ENCODE measurements at places on chromosomes 16 and 17. TPM values are rescaled to one million over a fixed set of nuclear protein-coding genes. Genes with fewer than 3 reads are reported as not detected.

GRCh38 chr16:4240624-4241023 lies 1.3 kb downstream of the SRL start:
- DNase-seq = no peak

DNA sequence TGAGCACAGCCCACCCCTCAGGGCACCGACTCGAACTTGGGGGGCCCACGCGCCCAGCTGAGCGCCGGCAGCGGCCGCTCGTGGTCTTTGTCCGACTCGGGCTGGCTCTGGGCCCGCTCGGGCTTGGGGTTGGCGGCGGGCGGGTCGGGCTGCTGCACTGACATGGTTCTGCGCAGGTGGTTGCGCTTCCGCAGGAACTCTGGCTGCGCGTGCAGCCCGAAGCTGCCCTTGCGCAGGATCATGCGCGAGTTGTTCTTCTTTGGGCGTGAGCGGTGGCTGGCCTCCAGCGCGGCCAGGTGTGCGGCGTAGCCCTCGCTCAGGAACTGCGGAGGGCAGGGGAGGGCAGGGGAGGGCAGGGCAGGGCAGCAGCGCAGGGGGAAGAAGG lies 11.1 kb downstream of the PIMREG start:
- no peak for DNase-seq

The ZG16B gene
- total RNA-seq = 11.3 TPM

DNA sequence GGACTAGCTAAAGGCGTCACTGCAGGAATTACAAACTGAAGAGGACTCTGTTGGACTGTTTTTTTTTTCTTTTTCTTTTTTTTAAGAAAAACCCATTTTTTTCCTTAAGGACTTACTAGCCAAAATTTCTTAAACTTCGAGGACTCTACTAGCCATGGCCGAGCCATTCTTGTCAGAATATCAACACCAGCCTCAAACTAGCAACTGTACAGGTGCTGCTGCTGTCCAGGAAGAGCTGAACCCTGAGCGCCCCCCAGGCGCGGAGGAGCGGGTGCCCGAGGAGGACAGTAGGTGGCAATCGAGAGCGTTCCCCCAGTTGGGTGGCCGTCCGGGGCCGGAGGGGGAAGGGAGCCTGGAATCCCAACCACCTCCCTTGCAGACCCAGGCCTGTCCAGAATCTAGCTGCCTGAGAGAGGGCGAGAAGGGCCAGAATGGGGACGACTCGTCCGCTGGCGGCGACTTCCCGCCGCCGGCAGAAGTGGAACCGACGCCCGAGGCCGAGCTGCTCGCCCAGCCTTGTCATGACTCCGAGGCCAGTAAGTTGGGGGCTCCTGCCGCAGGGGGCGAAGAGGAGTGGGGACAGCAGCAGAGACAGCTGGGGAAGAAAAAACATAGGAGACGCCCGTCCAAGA lies 878 bp downstream of the HEXIM1 start:
- no peak for DNase-seq

GRCh38 chr16:53187775-53188174 lies 133.0 kb downstream of the CHD9 start:
- no peak for DNase-seq

The PRAC1 gene
- total RNA-seq = 9.6 TPM

- no peak for DNase-seq
These were observed 5.2 kb downstream of the AXIN2 start for GRCh38 chr17:65556014-65556909.

The PIK3R5 gene
- 10.6 TPM for total RNA-seq

The MRM3 gene
- 3.7 TPM for total RNA-seq

DNA sequence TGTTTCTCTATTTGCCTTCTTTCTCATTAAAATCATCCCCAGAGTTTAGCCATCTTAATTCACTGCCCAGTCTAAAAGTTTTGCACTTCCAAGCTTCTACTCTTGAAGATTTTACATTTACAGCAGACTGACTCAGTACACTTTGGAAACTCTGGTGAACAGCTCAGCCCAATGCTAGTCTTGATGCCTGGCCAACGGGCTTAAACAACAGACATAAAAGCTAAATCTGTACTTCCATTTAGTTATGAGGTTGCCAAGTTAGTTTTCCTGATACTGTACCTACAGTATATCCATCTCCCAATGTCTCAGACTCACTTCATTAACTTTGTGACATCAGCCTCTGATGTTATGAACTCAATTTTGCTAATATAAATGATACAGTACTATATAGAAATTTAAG lies 891.8 kb upstream of the SOX9 start:
- no peak for DNase-seq

- DNase-seq = no peak
These were observed 26.5 kb downstream of the SREBF1 start for GRCh38 chr17:17810084-17810894.

- no peak for DNase-seq
These were observed 1.0 kb downstream of the MED1 start for GRCh38 chr17:39450051-39450450.

DNA sequence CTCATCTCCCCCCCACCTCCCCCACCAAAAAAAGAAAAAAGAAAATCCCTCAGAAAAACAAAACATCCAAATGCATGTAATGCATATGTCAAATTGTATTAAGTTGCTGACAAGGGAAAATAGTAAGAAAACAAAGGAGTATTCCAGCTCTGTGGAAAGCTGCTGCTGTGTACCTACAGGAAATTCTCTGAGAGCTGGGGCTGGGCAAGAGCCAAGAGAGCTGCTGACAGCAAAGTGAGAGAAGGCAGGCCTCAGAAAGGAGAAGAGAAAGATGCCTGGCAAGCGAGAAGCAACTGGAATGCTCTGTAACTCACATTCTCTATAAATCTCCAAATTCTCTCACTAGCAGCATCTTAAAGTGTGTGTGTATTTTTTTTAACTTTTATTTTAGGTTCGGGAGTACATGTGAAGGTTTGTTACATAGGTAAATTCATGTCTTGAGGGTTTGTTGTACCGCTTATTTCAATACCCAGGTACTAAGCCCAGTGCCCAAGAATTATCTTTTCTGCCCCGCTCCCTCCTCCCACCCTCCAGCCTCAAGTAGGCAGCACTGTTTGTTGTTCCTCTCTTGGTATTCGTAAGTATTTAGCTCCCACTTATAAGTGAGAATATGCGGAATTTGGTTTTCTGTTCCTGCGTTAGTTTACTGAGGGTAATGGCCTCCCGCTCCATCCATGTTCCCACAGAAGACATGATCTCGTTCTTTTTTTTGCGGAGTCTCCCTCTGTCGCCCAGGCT lies 24.4 kb downstream of the CNTROB start:
- DNase-seq = no peak

- no peak for DNase-seq
These were observed 11.2 kb upstream of the NUDT16L1 start for GRCh38 chr16:4682084-4682591.

Data from vagina (tissue), 2 donors.